ENCODE measurements at places on chromosomes 5 and 9. TPM values are rescaled to one million over a fixed set of nuclear protein-coding genes. Genes with fewer than 3 reads are reported as not detected.

DNA sequence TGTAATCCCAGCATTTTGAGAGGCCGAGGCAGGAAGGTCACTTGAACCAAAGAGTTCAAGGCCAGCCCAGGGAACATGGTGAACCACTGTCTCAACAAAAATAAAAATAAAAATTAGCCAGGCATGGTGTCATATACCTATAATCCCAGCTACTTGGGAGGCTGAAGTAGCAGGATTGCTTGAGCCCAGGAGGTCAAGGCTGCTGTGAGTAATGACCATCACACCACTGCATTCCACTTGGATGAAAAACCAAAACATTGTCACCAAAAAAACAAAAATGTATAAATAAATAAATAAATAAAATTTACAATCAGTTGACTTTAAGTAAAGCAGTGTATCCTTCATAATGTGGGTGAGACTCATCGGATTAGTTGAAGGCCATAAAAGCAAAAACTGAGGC is 541.4 kb downstream of the CSNK1G3 start:
- no peak for DNase-seq

DNA sequence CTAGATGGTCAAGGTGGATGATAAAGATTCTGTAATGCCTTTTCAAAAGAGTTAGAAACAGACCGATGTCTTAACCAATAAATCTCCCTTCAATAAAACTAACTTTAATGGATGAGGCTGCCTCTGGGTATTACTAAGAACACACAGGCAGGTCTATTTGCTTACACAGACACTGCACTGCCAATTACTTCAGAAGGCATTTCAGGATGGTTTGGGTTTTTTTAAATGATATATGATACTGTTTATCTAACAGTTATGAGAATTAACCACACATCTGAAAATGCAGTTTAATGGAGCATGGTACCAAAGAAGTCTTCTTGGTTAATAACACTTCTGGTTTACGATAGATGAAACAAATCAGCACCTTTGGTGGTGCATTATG is 367.9 kb upstream of the GRAMD2B start:
- DNase-seq, result no peak

GRCh38 chr5:72415616-72416325 is 91.4 kb downstream of the ZNF366 start:
- DNase-seq, result no peak

GRCh38 chr9:33453999-33454660 is 6.7 kb upstream of the AQP3 start:
- no peak for DNase-seq

GRCh38 chr5:141920771-141921170 is 2.9 kb upstream of the DELE1 start:
- DNase-seq, result no peak

The FYB1 gene
- not detected for total RNA-seq

Measured in H7 (cell line).